ENCODE measurements at places on chromosomes 6 and 20.
A peak's percentile ranks its signal among the peaks of the same experiment; 100 is the strongest.

GRCh38 chr6:147514831-147515230, 6.3 kb downstream of the SAMD5 start:
- H3K36me3 ChIP-seq: no peaks in the 10 kb centered on the region
- H3K4me1 ChIP-seq: no peaks in the 10 kb centered on the region
- H3K27ac ChIP-seq: no peak overlapping the region
- no peak for DNase-seq

- H3K36me3 ChIP-seq: peaks cover 4% of the 10 kb centered on the region
- H3K27me3 ChIP-seq: no peaks in the 10 kb centered on the region
- H3K4me3 ChIP-seq: peak overlapping the region; percentile 89
- peak overlapping the region; percentile 93 for H3K27ac ChIP-seq
Measured at GRCh38 chr6:35299674-35300073, 2.1 kb downstream of the DEF6 start.

DNA sequence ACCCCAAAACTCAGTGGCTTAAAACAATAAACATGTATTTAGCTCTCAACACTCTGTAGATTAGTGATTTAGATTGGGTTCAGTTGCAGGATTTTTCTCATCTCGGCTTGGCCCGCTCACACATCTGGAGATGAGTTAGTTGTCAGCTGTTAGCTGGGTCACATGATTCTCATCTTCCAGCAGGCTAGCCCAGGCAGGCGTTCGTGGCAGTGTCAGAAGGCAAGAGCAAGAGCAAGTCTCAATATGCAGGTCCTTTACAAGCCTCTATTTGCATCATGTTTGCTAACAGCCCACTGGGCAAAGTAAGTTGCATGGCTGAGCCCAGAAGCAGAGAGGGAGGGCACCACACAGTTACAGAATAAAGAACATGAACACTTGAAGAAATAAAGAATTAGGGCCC, 83.6 kb upstream of the MYLIP start:
- H3K4me3 ChIP-seq: no peak overlapping the region
- H3K27me3 ChIP-seq: no peaks in the 10 kb centered on the region
- H3K27ac ChIP-seq: no peak overlapping the region
- DNase-seq: no peak

DNA sequence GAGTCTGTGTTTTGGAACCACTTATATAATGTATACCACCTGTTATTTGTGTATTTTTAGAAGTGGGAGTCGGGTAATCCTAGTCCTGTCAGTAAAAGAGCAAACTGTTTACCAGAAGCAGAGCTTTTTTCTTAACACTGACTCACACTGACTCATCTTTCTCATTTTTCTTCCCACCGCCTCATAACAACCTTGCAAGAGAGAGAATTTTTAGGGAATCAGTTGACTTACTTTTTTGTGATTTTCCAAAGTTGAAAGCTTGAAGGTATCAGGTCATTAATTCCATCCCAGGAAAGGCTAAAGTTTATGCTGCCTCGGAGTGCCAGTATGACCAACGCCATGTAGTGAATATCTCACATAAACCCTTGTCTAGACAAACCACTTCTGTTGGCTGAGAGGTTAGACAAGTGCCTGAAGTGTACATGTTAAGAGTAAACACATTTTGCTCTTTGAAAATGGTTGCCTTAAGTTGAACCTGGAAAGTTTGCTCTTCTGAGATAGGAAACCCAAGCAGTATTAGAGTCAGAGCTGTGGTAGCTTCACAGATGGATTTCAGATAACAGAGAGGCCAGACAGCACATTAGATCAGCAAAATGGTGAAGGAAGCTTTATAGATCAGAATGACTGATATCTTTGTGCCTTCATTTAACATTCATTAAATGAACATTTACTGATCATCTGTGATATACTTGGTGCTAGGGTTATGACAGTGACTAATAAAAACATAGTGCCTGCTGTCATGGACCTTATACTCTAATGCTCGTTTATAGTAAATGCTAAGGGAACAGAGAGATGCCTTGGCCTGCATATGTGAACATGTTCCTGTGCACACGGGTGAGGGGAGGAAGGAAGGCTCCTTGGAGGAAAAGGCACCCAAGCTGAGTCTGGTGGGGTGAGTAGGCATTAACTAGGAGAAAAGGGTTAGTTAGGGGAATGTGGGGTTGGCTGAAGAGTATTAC, 29.1 kb upstream of the PKIG start:
- no peaks in the 10 kb centered on the region for H3K4me1 ChIP-seq
- H3K4me3 ChIP-seq: no peak overlapping the region
- no peaks in the 10 kb centered on the region for H3K36me3 ChIP-seq
- DNase-seq: no peak

- no peaks in the 10 kb centered on the region for H3K4me1 ChIP-seq
- no peak for DNase-seq
- no peaks in the 10 kb centered on the region for H3K27me3 ChIP-seq
- no peak overlapping the region for H3K27ac ChIP-seq
Measured at GRCh38 chr6:132614554-132614953, 9.5 kb downstream of the TAAR2 start.

GRCh38 chr20:44942264-44942973, 17.8 kb downstream of the TOMM34 start:
- DNase-seq: no peak
- H3K4me3 ChIP-seq: no peak overlapping the region
- no peak overlapping the region for H3K27ac ChIP-seq
- no peaks in the 10 kb centered on the region for H3K27me3 ChIP-seq
- H3K4me1 ChIP-seq: no peaks in the 10 kb centered on the region

GRCh38 chr6:105793130-105793529, 293.0 kb upstream of the PRDM1 start:
- DNase-seq: no peak
- no peak overlapping the region for H3K4me3 ChIP-seq
- no peak overlapping the region for H3K27ac ChIP-seq
- 0 out of 2 replicates have a peak, but pooled peaks cover 2% of the 10 kb centered on the region for H3K27me3 ChIP-seq
- peaks cover 33% of the 10 kb centered on the region for H3K4me1 ChIP-seq

DNA sequence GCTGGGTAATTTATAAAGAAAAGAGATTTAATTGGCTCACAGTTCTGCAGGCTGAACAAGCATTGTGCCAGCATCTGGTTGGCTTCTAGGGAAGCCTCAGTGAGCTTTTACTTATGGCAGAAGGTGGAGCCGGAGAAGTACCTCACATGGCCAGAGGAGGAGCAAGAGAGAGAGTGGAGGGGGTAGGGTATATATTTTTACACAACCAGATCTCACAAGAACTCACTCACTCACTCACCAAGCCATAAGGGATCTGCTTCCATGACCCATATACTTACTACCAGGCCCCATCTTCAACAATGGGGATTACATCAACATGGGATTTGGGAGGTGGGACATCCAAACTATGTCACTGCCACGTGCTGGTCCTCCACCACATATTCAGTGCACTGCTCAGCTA, 152.6 kb upstream of the PRND start:
- no peak for DNase-seq
- no peak overlapping the region for H3K4me3 ChIP-seq
- no peaks in the 10 kb centered on the region for H3K4me1 ChIP-seq
- no peaks in the 10 kb centered on the region for H3K36me3 ChIP-seq
- H3K27me3 ChIP-seq: no peaks in the 10 kb centered on the region

- H3K4me1 ChIP-seq: peaks cover 10% of the 10 kb centered on the region
- H3K27ac ChIP-seq: no peak within 1 kb of the TSS
- DNase-seq: no peak
- H3K4me3 ChIP-seq: no peak within 1 kb of the TSS
- H3K27me3 ChIP-seq: no peaks in the 10 kb centered on the region
Measured at GRCh38 chr20:43726811-43727338, at the start of gene GTSF1L. Gene GTSF1L, minus strand, starts transcription at chr20:43727002. Its CDS starts 308 bp downstream, at chr20:43726694.

- no peaks in the 10 kb centered on the region for H3K4me1 ChIP-seq
- H3K27me3 ChIP-seq: no peaks in the 10 kb centered on the region
- peaks cover 9% of the 10 kb centered on the region for H3K36me3 ChIP-seq
Measured at GRCh38 chr6:166989427-166990032, 9.7 kb upstream of the CEP43 start.

DNA sequence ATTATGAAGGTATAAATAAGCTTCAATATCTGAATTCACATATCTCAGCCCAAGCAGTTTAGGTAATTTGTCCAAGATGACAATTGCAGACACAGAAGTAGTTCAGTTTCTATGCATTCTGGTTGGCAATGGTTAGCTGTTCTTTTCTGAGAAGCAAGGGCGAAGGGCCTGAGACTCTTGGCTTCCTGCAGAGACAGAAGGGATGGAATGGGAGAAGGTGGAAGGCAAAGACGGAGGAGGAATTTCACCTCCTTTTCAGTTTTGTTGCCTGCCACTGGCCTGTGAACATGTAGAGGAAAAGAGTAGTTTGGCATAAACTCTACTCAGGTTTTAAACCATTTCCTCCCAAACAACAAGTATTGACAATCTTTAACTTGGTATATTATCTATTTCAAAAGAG, 180.7 kb upstream of the HS3ST5 start:
- no peak overlapping the region for H3K4me3 ChIP-seq
- no peaks in the 10 kb centered on the region for H3K4me1 ChIP-seq
- no peak for DNase-seq

GRCh38 chr20:17466641-17467040, 64.5 kb downstream of the BFSP1 start:
- H3K27ac ChIP-seq: no peak overlapping the region
- no peak for DNase-seq
- no peaks in the 10 kb centered on the region for H3K27me3 ChIP-seq
- H3K4me1 ChIP-seq: no peaks in the 10 kb centered on the region
- no peaks in the 10 kb centered on the region for H3K36me3 ChIP-seq

DNA sequence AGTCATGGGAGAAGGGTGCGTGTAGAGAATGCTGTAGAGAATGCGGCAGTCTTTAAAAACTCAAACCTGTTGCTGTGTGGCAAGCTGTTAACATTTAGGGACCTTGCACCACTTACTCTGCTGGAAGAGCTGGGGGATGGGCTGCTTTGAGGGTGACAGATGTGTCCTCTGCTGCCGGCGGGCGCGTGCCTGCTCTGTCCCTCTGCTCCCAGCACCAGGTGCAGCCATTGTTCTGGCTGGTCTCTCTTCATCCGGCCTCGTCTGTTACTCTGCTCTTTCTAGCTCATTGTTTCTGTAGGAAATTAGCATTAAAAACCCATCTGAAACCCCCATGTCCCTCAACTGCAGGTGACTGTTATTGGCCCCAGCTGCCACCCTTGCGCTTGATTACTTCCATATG, 78.5 kb downstream of the CBFA2T2 start:
- H3K4me1 ChIP-seq: peaks cover 7% of the 10 kb centered on the region
- no peak overlapping the region for H3K4me3 ChIP-seq
- no peaks in the 10 kb centered on the region for H3K27me3 ChIP-seq
- no peaks in the 10 kb centered on the region for H3K36me3 ChIP-seq
- DNase-seq: no peak
- H3K27ac ChIP-seq: no peak overlapping the region

GRCh38 chr20:24871480-24872213, 77.4 kb upstream of the CST7 start:
- no peak overlapping the region for H3K27ac ChIP-seq
- no peaks in the 10 kb centered on the region for H3K36me3 ChIP-seq
- no peak for DNase-seq

DNA sequence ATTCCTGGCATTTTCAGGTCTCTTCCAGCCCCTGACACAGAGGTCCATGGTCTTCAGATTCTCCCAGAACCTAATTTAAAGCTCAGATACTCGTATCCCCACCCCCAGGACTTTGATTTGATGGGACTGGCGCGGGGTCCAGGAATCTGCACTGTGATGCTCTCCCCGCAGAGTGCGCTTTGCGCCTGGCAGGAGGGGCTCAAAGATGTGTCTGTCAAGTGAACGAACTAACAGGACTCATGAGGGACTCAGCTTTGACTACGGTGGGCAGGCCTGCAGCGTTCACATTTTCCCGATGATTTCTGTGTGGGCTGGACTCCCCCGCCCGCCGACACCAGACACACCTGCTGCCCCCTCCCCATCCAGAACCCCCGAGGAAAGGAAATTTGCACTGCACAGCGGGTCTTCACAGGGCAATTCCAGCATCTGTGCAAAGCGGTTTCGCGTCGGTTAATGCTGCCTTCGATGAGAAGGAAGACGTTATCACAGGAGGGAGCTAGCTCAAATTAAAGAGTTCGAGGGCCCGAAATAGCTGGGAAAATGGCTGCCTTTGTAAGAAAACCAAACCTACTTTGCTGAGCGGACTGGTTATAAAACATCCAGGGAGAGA, 90.2 kb downstream of the ZDHHC14 start:
- no peaks in the 10 kb centered on the region for H3K36me3 ChIP-seq
- no peak overlapping the region for H3K27ac ChIP-seq
- H3K4me3 ChIP-seq: no peak overlapping the region
- no peaks in the 10 kb centered on the region for H3K4me1 ChIP-seq
- no peaks in the 10 kb centered on the region for H3K27me3 ChIP-seq

DNA sequence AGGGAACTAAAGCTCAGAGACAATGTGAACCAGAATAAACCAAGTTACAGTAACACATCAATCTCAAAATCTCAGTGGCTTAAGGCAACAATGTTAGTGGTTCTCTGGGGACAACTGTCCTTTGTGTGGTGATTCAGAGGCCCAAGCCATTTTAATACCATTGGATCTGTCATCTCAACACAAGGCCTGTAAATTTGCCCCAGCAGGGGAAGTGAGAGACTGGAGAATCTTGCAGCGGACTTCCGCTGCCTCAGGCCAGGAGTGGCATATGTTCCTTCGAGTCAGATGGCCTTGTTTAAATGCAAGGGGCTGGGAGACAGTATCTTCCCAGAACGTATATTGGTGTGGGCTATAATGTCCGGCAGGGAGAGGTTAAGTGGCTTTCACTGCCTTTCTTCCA, 126.0 kb downstream of the CD83 start:
- H3K36me3 ChIP-seq: no peaks in the 10 kb centered on the region
- no peaks in the 10 kb centered on the region for H3K27me3 ChIP-seq
- H3K27ac ChIP-seq: no peak overlapping the region
- H3K4me3 ChIP-seq: no peak overlapping the region

- DNase-seq: no peak
- no peaks in the 10 kb centered on the region for H3K27me3 ChIP-seq
- no peak overlapping the region for H3K4me3 ChIP-seq
- no peaks in the 10 kb centered on the region for H3K36me3 ChIP-seq
Measured at GRCh38 chr6:26485112-26485780, 14.9 kb upstream of the BTN1A1 start.

- no peaks in the 10 kb centered on the region for H3K4me1 ChIP-seq
- H3K27me3 ChIP-seq: 0 out of 2 replicates have a peak, but pooled peaks cover 2% of the 10 kb centered on the region
- no peak overlapping the region for H3K4me3 ChIP-seq
- no peaks in the 10 kb centered on the region for H3K36me3 ChIP-seq
Measured at GRCh38 chr6:157517601-157518359, 136.8 kb downstream of the ZDHHC14 start.

DNA sequence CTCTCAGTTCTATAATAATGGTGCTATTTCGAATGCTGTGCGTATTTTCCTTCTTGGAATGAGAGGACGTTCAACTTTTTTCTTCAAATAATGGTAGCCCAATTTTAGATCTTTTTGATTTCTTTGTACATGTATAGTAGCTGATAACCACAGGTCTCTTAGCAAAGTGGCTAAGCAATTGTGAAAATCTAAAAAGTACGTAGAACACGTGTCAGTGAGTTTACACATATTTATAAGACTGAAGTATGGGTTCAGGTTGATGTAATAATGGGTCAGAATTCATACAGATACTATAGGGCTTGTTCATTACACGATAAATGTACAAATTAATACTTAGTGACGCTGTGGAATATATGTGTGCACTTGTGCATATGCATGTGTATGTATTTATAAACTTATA, 1.3 kb downstream of the SMIM13 start:
- no peaks in the 10 kb centered on the region for H3K4me1 ChIP-seq
- no peaks in the 10 kb centered on the region for H3K27me3 ChIP-seq
- peak overlapping the region; percentile 96 for H3K27ac ChIP-seq
- no peaks in the 10 kb centered on the region for H3K36me3 ChIP-seq

All from GM12878 (cell line).